ENCODE measurements at places on chromosomes 5 and 9.

GRCh38 chr9:116147821-116148220, 5.8 kb upstream of the PAPPA start:
- no peak for DNase-seq

- no peak for DNase-seq
Measured at GRCh38 chr9:90853945-90854344, 52.3 kb downstream of the SYK start.

- DNase-seq, result no peak
Measured at GRCh38 chr9:21690561-21690960, 111.9 kb upstream of the MTAP start.

GRCh38 chr9:91963711-91964240, 13.7 kb upstream of the ROR2 start:
- no peak for DNase-seq

DNA sequence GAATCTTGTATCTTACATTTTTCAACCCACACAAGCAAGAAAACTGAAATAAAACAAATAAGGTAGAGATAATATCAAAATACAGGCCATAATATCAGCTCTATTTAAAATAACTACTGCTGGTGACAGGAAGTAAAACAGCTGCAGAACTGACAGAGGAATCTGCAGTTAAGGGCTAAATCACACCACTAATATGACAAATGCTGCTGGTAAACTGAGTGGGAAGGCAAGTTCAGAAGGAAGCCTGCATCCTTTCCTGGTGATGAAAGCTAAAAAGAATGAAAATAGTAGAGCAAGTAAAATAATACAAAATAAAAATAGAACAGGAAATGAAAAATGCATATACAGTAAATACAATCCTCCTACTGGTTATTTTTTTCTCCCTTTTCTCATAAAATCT, 1293.7 kb upstream of the C9orf72 start:
- no peak for DNase-seq

DNA sequence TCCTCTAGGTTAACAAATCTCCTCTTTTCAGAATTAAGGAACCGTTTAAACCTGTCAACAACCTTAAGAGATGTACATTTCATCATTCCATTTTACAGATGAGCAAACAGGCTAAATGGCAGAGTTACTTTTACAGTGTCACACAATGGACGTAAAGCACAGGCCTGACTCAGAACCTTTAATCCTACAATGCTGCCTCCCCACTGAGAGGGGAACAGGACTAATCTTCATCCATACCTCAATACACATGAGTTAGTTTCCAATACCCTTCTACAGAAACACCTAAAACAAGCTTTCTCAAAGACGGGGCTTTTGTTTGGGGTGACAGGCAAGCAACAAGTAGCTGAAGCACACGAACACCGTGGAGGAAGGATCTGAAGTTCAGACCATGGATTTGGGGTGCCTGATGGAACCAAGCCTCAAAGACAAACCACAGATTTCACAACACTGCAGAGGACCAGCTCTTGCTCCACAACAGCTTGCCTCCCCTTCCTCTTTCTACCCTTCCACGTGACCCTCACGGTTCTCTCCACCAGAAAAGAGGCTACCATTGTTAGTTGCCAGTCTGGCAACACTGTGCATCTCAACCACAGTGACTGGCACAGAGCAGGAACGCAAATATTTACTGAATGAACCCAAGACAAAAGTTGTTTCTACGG, 1.8 kb downstream of the RNF130 start:
- no peak for DNase-seq

DNA sequence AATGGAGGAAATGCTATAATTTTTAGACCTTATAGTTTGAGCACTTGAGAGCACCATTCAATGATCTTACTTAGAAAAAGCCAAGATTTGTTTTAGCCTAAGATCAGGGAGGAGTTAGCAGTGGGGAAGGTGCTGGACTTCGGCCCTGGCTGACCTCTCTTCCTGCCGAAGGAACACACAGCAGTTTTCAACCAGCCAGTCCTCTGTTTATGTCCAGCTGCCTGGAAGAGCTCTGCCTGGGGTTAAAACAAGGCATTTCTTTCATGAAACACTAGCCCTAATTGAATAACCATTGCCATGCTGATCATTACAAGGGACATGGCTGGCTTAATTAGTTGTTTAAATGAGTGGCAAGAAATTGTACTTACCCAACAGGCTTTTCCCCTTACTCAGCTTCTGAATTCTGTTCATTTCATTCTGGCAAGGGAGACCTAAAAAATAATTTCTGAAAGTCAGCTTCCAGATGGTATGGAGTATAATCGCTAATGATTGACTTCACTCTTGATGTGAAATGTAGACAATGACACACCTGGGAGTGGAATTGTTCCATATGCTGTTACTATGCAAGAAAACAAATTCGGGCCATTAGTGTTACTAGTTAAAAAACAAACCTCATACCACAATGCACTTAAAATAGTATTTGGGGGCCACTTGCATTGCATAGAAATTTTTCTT, 514.2 kb downstream of the SPOCK1 start:
- no peak for DNase-seq

GRCh38 chr9:133120501-133121197, 391 bp downstream of the RALGDS start:
- DNase-seq, result no peak

DNA sequence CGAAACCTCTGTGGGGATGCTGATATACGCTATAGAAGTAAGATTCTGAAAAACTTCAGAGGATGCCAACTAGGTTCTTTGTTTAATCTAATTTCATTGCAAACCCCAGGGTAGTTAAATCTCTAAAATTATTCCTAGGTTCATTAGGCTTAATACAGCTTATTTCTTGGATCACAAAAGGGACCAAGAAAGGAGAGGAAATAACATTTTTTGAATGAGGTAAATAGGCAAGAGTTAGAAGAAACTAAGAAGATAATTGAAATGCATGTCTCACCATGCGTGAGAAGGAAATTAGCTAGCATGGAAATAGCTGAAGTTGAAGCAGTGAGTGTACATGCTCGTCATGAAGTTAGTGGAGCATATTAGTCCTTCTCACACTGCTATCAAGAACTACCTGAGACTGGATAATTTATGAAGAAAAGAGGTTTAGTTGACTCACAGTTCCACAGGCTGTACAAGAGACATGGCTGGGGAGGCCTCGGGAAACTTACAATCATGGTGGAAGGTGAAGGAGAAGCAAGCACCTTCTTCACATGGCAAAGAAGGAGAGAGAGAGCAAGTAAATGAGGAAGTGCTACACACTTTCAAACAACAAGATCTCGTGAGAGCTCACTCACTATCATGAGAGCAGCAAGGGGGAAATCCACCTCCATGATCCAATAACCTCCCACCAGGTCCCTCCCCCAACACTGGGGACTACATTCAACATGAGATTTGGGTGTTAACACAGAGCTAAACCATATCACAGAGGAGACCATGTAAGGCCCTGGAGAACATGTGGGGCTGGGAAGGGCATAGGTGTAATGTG, 125.1 kb upstream of the OSMR start:
- no peak for DNase-seq

GRCh38 chr9:75088646-75089372, 495 bp downstream of the OSTF1 start:
- no peak for DNase-seq

DNA sequence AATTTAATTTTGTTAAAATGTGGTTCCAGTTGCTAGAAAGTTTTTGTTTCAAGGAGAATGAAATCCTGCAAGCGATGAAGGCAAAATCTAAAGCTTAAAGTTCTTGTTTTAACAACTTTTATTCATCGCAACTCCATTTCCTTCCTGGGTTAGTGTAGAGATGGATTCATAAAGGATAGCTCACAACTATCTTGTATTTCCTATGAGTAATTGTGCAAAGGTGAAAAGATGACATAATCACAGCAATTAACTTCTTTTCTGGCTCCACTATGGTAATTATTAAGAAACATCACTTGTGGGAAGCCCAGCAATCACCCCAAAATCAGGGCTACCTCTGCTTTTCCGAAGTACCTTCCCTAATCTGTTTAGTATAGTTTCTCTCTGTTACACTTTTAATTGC, 80.8 kb upstream of the SEMA6A start:
- no peak for DNase-seq

DNA sequence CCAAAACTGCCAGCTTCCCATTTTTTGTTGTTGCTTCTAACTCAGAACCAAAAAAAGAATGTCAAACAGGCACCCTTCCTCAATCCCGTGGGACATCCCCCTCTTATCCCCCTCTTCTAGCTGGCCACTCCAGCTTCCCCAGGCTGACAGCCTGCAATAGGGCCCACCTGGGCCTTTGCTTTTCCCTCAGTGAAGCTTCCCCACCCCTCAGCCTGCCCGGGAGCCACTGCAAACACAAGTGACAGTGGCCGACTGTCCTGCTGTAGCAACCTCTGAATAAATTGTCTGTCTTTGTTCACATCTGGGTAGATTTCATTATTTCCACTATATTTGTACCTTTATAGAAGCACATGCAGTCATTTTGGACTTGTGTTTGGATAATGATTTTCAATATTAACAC, 245.3 kb downstream of the GADD45G start:
- DNase-seq, result no peak

- DNase-seq, result no peak
Measured at GRCh38 chr9:120242116-120242811, 337.7 kb downstream of the CDK5RAP2 start.

GRCh38 chr9:98598861-98599260, 109.9 kb downstream of the GABBR2 start:
- DNase-seq, result no peak

DNA sequence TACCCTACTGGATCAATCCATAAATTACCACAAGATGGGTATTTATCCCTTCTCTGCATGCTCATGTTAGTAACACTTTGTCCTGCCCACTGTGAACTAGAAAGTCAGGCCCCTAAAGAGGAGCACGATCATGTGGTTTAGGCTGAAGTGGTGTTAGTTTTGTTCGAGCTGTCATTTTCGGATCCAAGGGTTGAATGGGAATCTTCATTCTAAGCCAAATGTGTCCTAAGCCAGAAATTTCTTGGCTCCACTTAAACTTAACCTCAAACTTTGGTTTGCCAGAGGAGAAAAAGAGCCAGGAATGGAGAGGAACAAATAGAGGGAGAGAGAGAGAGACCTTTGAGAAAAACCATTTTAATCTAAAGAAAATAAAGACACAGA, 837.7 kb upstream of the ZNF608 start:
- DNase-seq, result no peak

DNA sequence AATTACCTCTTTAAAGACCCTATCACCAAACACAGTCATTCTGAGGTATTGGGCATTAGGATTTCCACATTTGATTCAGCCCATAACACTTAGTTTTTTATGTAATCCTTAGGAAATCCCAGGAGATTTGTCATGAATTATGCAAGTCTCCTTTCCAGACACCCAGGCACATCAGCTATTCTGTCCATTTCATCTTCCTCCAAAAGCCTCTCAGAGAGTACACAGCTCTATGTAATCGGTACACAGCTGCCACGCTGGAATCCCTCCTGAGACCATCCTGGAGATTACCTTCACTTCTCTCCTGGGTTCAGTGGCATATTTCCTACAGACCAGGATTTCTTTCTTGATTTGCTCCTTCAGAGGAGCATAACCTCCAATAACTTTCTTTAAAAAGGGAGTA, 2309.8 kb upstream of the WWC1 start:
- no peak for DNase-seq

DNA sequence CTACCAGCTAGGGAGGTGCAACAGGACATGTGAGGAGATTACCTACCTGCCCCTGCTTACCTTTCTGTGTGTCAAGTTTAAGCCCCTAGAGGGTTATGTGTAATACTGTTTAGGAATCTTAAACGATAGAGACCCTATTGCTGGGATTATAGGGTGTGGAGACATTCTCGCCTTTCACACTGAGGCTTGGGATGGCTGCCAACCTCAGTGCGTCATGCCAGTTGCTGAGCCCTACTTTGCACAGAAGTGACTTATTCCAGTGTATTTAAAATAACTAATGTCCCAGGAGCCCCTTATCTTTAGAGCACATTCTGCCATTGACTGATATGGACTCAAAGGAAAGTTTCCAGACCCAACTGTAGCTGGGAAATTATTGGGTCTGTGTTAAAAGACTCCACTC, 76.6 kb upstream of the XPA start:
- DNase-seq, result no peak

DNA sequence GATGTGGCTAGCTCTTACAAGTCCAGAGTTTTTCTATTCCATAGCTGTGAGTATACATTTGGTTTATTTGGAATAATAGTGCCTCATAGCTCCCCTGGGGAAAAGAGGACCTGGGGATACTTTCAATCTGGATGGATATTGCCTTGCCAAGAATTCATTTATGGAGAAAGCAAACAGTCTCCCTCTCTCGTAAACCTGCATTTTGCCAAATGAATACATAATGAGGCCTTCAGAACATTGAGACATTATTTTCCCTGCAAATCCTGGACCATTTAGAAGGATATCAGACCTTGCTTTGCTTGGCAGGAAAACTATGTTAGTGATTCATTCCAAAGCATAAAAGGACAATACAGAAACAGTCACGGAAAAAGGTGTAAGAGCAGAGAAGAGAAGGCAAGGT, 569.6 kb upstream of the BRINP1 start:
- no peak for DNase-seq

DNA sequence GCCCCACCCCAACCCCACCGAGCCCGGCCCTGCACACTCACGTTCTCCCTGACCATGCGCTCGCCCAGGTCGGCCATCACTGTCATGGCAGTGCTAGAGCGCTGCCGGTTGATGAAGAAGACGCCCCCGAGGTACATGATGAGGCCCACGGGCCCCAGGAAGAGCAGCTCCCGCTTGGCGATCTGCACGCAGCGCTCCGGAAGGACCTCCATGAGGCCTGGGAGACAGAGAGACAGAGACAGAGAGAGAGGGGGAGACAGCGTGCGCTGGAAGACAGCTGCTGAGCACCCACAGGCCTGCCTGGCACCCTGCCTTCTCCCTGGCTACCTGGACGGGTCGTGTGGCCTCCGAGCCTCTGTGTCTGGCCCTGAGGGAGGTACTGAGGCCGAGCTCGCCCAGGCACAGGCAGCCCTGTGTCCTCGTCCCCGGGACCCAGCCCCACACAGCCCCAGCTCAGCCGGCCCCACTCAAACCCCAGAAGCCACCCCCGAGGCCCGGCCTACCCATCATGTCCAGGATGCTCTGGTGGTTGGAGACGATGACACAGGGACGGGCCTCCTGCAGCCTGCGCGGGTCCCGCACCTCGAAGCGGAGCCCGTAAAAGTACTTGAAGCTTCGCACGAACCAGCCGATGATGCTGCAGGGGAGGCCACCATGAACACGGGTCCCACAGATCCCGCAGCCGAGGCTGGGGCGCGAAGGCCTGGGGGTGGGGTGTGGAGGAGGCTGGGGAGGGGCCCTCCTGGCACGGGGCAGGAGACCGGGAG, 10.2 kb downstream of the AGPAT2 start:
- DNase-seq, result no peak

GRCh38 chr5:124789104-124789605, 42.7 kb upstream of the ZNF608 start:
- no peak for DNase-seq
